ENCODE measurements at places on chromosomes 12 and 14.

- no peak for DNase-seq
Observed at GRCh38 chr12:108622421-108622820, 11.3 kb downstream of the SELPLG start.

DNA sequence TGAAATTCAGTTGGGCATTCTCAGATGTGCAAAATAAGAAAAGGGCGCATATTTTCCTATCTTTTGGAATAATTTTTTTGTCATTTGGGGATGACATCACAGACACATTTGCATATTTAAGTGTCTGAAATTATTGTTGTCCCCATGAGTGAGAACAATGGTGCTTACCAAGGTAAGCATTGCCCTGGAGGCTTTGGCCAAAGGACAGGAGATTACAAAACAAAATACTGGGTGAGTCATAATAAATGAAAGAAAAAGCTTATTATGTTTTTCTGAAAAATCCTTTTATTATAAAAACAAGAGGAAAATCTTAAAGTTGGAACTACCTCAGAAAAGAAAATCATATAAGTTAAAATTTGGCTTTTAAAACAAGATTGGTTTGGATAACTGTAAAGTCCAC, 254.9 kb downstream of the BTG1 start:
- DNase-seq = no peak

DNA sequence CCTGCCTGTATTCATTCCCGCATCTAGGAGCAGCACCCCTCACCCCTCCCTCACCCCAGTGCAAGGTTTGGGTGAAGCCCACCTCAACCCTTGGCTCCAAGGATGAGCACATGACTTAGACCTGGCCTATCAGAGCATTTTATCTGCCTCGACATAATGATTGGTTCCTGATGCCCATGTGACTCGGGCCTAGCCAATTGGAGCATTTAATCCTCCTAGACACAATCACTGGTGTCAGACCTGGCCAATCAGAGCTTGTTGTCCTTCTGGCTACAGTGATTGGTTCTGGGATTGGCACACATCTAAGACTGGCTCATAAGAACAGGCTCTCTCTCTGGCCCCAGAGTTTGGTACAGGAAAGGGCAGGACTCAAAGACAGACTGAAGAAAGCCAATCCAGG, 73.1 kb upstream of the MYL2 start:
- DNase-seq = no peak

GRCh38 chr12:88854260-88854659, 274.0 kb upstream of the KITLG start:
- no peak for DNase-seq

DNA sequence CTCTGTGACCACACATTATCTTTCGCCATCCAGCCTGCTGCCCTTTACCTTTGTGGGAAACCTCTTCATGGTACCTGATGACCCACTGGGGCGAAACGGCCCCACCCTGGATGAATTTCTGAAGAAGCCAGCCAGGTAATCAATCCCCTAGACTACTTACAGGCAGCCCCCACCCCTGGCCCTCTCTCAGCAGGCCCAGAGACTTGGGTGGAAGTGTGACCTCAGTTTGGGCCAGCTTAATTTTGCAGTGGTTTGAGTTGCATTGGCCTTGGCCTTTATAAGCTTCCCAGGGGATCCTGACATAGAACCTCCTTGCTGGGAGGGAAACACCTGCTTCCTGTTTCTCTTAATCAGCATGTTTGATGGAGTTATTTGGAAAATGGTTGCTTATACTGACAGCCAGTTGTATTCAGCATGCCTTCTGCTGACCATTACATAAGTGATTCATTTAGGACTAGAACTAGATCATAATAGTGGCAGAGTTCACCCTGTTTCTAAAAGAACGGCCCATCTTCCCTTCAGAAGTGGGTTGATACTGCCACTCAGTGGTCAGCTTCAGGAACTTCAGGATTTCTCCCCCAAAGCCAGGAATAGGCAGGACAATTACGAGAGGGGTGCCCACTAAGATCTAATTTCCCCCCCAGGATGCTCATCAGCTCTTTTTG, 6.1 kb downstream of the SDR39U1 start:
- no peak for DNase-seq

GRCh38 chr12:124207049-124207448, 87.8 kb upstream of the RFLNA start:
- DNase-seq = no peak

- no peak for DNase-seq
Observed at GRCh38 chr12:122366685-122367475, 55.6 kb downstream of the CLIP1 start.

- no peak for DNase-seq
Observed at GRCh38 chr12:122145505-122146330, 28.3 kb downstream of the IL31 start.

GRCh38 chr12:29783773-29784666, at the start of gene TMTC1:
Gene TMTC1 (minus strand): TSS chr12:29783942. CDS start chr12:29783751, 191 bp downstream.
- no peak for DNase-seq

DNA sequence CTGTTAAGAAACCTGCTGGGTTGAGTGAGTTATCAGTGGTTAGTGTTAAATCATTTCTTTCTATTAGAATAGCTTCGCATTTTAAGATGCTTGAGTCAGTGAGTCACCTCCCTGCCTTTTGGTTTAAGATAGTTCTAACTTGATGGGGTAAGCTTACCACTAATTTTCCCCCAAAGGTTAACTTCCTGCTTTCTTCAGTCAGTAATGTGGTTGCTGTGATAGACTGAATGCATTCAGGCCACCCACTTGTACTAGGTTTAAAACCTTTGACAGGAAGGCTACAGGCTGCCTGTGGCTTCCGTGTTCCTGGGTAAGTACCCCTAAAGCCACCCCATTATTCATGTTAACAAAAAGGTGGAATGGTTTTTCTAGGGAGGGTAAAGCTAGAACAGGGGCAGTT, 25.3 kb downstream of the CLEC2A start:
- DNase-seq = no peak

DNA sequence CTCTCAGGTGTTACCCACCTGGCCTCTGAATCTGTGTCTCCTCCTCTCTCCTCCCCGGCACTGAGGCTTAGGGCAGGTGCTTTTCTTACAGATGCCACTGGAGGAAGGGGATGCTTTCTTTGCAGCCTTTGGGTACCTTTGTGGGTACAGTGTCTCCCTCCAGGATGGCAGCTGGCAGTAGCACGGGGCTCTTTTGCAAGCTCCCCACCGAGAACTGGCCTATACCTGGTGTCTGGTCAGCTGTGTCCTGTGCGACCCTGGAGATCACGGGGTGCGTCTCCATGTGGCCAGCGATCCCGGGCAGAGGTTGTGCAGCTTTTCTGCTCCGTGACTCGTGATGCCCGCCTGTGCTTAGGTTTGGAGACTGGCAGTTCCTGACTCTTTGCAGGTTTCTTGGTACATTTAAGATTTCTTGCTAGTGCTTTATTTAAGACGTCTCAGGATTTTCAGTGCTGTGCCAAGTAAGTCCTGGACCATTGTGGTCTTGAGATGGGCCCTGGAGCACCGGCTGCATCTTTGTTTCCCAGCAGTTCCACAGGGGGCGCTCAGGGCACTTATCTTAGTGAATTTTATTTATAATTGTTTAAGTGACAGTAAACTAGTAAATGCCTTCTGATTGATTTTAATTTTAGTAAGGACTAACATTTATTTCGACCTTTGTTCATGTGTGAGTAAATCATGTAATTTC, 68.9 kb downstream of the DDX51 start:
- DNase-seq = no peak

DNA sequence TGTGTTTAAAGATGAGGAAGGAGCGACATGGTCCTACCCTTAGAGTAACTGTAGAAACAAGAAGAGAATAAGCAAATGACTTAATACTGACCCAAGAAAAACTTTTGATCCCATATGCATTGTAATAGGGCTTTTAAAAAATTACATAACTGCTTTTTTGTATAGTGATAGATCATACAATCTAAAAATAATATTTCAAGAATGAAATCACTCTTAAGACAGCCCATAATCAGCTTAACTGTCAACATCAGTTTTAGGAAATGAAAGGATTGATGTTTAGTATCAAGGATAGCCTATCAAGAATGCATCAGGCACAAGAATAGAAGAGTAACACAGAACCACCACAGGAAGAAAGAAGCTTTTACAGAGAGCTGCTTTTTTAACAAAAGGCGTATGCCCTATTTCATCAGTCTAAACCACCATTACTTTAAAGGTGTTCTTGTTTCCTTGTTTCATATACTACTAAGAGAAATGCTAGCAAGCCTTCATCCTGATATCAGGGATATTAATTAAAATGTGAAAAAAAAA, 64.5 kb downstream of the MARK3 start:
- no peak for DNase-seq

- DNase-seq = no peak
Observed at GRCh38 chr12:93226361-93226760, 151.4 kb upstream of the NUDT4 start.
